Esophagus muscularis mucosa (tissue), 4 donors: ENCODE measurements at places on chromosomes 1 and 21.

GRCh38 chr1:84433258-84434080 lies 35.2 kb downstream of the DNASE2B start:
- DNase-seq: no peak

DNA sequence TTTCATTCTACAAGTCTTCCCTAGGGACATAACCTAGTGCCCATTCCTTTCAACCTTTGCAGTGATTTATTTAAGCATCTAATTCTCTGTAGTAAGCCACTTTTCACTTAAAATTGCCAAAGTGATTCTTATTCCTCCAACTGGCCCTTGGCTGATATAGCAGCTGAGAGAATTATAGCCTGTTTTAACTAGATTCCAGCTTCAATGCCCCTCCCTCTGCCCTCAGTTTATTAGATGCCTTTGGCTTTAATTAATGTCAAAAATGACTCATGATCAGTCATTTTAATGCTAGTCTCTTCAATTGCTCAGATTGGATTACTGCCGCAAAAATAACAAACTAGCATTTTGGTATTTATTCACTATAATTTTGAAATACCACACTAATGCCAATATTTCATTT lies 145.4 kb upstream of the KCTD3 start:
- DNase-seq: no peak

- DNase-seq: no peak
Measured at GRCh38 chr1:181768211-181768929, 285.1 kb downstream of the CACNA1E start.

DNA sequence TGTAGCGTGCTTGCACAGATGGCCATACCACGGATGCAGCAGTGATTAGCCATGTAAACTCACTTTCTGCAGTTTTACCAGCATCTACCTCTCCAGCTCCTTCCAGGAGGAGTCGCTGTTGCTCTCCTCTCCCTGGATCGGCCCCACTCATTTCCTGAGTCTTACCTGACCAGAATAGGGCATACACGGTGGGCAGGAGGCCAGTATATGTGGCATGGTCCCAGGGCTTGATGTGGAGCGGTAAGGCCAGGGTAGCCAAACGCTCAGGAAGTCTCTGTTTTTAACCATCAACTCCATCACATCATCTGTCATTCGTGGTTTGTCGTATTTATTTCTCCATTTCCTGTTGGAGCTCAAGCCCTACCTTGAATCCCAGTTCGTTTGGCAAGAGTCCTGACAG lies 163.4 kb upstream of the USP24 start:
- peak; percentile 86 for DNase-seq

- no peak for DNase-seq
Measured at GRCh38 chr1:6033124-6033523, 12.6 kb upstream of the KCNAB2 start.

DNA sequence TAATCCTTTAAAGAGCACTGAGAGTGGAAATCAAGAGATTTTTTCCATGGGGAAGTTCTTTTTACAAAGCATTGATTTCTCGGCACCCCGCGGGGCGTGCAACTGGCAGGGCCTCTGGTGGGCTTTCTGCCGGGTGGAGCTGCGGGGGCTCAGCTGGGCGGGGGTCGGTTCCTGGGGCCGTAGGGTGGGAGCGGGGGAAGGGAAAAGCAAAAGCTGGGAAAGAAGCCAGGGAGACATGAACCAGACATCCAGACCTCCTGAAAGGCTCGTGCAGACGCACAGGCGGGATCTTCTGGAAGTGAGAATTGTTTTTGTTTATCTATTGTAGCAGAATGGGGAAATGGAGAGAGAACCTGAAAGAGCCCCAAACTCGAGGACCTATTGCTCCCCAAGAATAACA lies 235.2 kb downstream of the FAM72C start:
- DNase-seq: no peak

DNA sequence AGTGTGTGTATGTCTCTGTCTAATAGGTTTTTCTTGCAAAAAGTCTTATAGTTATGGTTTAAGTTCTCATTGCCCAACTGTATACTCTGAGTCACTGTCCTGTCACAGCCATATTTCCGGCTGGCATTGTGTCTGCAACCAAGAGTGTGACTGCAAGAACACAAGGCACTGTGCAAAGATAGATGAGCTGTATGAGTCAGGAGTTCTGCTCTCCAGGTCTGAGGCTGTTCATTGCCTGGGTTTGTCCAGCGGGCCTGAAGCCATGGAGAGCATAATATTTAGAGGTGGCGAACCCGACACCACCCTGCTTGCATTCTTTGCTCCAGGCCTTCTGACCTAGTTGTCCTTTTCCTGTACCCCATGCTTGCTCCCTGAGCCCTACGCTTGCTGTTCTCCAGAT lies 50.9 kb upstream of the CNIH3 start:
- peak; percentile 77 for DNase-seq

DNA sequence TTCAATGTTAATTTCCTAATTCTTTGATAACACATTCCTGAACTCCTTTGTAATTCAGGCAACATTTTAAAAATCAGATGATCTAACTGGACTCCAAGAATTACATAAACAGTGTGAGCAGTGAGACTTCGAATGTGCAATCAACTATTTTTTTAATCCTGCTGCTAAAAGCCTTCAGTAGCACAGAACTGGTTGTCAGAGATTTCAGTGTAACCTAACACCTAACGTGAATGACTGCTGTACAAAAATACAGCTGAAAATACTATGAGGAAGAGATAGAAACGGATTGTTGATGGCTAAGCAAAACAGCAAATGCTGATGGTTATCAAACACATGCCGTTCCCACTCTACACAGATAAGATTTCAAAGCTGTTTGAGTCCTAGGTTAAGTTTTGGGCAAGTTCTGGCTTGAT lies 46.1 kb downstream of the APP start:
- DNase-seq: no peak

DNA sequence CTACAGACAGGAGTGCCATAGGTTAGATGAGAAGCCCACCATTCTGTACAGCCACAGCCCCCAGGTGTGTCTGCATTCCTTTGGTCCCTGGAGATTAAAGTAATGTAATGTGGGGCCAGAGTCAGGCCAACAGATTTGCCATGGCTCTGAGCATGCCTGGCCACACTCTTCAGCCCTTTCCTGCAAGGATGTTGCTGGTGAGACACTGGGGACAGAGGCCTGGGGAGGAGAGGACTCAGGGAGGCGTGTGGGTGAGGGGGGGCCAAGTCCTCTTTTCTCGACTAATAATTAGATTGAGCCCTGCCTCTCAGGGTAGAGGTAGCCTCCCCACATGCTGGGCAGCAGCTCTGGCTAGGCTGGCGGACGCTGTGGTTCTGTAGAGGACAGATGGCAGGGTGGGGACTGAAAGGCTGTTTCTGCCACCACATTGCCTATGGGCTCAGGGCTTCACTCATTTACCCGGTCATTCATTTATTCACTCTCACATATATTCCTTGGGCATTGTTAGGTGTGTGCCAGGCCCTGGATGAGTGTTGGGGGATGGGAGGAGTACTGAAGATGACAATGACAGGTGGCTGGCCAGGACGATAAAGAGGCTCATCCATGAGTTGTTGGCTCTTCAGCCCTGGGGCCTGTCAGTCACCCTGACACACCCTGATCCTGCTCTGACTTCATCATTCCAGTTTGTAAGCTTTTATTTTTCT lies 7.1 kb upstream of the PRCC start:
- DNase-seq: no peak

DNA sequence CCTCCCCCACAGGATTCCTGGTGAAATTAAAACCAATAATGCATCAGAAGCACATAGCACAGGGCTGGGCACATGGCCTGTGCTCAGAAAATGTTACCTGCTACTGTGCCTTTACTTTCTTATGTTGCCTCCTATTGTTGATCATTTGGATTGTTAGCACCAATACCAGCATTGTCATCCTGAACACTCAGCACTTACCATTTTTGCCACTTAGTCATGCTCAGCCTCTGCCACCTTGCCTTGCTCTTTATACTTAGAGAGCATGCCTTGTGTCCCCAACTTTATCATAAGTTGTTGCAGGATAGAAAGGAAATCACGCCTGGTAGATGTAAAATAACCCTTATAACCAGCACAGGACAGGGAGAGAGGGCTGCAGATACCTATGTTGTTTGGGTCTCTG lies 361.0 kb upstream of the RUNX1 start:
- DNase-seq: no peak

DNA sequence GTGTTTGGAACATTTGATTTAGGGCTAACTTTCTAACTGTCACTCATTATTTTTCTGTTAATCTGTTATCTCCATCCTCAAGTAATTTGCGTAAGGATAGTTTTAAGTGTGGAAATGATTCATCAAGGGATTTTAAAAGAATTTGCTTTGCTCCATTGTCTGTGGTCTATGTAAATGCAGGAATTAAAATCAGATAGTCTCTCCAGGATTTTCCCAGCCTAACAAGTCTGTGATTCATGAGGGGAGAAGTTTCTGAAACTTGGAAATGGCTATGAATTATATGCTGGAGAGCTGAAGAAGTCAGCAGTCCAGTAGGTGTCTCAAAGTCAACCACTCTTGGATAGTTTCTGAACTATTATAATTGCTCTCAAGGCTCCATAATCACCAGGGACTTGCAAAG lies 264.5 kb downstream of the MRPL39 start:
- DNase-seq: no peak

DNA sequence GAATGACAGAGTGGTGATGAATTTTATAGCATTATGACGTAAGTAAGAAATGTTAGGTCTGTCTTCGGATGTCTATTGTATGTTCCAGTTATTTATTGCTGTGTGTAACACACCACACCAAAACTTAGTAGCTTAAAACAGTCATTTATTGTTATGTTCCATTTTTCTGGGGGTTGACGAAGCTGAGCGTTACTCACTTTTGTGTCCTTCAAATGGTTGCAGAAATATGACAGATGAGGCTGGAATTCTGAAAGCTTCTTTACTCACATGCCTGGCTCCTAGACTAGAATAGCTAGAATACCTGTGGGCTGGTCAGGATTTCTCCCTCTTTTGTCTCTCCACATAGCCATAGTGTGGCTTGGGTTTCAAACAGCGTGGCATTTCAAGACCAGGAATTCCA lies 62.1 kb upstream of the S1PR1 start:
- DNase-seq: no peak

GRCh38 chr1:205348554-205349487 lies 7.9 kb downstream of the KLHDC8A start:
- DNase-seq: no peak
